ENCODE measurements at places on chromosomes 7 and 10.

DNA sequence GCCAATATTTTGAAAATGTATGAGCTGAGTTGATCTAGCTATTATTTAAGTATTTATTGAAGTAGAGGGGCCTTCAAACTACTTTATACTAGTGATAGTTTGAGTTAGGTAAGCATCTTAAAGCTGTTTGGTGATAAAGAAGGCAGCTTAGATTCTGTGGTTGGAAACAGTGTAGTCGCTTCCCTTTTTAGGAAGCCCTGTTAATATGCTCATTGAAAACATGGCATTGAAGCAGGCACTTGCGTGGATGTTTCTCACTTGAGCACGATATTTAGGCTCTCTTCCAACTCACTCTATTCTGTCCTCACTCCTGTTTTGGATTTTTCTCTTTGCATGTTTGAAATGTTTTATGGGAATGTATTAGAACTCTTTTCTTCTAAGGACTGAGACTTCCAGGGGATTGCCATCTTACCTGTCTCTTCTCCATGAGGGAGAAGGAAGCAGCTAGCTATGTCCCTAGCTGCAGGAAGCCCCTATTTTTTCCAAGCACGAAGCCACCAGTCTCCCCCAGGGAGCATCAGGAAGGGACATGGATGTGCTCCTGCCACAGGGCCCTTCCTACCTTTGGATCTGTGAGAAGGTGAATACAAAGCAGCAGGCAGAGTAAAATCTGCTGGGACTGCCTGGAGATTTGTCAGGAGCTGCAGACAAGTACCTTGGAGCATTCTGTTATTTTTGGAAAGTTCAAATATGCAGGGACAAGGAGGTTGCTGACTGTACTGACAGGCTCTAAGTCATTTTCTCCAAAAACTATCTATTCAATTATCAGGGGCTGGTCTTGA lies 22.0 kb upstream of the BMPR1A start:
- no peak for DNase-seq

GRCh38 chr10:74824900-74825370 lies 1.5 kb upstream of the KAT6B start:
- DNase-seq = no peak

GRCh38 chr7:102916881-102917280 lies 4.1 kb downstream of the LRRC17 start:
- no peak for DNase-seq

DNA sequence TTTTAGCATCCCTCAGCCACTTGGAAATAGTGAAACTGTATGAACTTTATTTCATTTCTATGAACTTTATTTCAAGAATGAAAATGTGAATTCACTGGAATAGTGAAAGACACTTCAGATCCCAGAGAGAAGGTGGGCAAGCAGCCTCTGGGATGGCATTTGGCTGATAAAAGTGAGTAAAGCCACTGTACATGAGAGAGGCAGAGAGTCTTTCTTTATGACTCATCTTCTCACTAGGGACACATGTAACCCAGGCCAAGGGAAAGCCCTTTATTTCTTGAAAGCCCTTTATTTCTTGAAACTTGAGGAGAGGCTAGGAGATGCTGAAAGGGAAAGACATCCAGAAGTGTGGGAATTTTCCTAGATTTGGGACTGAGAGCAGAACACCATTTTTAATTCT lies 148.9 kb upstream of the SMIM30 start:
- DNase-seq = no peak

DNA sequence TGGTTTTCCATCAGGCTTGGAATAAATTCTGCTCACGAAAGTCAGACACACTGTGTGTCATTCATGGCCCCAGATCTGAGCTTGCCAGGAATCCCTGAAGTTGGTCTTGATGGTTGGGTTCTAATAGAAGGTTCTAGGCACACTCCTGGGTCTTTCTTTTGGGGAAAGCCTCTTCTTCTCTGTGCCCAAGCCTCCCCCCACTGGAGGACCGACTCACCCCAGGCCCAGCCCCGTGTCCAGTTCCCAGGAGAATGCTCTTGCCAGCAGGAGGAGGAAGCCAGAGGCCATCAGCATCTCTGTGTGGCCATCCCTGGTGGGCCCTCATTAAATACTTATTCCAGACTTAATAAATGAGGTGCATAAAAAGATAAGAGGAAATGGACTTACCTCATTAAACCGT lies 548.0 kb downstream of the TCERG1L start:
- DNase-seq = no peak

GRCh38 chr7:31687024-31687748 lies at the start of gene PPP1R17:
TSS of gene PPP1R17 (plus strand) at chr7:31687215. CDS start at chr7:31692442, 5,227 bp downstream.
- no peak for DNase-seq

DNA sequence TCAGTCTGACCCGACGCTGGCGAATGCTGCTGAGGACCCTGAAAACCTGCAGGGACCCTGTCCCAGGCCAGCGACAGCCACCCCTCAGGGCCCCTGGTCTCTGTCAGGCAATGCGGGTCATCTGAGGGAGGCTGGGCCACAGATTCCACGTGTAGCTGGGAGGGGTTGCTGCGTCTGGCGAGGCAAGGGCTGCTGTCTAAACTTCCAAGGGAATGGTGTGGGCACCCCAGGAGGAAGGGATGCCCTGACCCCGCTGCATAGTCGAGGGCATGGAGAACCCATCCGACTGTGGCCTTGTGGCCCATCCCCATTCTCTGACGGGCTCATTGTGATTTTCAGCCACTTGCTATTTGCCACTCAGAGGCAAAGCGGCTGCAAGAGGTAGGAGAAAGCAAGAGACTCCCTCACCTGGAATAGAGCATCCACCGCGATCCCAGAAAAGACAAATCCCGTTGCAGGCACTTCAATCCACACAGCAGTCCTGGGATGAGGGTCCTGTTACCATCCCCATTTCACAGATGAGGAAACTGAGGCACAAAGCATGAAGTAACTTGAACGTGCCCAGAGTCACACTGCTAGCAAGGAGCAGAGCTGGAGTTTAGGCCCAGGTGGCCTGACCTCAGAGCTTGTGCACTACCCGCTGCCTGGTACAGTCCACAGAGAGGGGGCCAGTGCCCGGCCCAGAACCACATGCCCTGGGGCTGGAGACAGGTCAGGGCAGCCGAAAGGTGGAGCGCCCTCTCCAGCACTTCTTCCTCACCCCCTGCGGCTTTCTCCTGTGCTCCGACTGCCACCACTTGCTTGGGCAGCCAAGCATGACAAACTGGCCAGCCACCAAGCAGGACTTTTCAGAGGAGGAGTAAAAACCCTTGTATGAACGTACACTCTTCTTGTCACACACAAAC lies 163.8 kb upstream of the KLF14 start:
- DNase-seq = no peak

DNA sequence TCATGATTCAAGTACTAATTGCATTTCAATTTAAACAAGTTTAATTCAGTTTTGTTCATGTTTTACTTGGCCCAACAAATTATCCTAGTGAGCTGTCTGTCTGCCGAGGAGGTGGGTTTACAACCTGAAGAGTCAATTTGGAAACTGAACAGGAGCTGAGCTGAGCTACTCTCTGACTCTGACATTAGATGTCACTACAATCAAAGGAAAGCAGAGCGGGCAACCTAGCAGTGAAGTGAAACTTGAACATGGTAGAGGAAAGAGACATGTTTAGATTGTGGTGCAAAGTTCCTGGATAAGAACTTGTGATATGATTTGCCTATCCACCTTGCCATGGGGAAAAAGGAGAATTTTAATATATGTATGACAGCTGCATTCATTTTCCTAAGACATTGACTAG lies 9.6 kb upstream of the AGR3 start:
- DNase-seq = no peak

- DNase-seq = no peak
These were observed 72.9 kb upstream of the ARMC3 start for GRCh38 chr10:22854935-22855421.

GRCh38 chr10:124345521-124345920 lies 73.2 kb downstream of the OAT start:
- DNase-seq = no peak

DNA sequence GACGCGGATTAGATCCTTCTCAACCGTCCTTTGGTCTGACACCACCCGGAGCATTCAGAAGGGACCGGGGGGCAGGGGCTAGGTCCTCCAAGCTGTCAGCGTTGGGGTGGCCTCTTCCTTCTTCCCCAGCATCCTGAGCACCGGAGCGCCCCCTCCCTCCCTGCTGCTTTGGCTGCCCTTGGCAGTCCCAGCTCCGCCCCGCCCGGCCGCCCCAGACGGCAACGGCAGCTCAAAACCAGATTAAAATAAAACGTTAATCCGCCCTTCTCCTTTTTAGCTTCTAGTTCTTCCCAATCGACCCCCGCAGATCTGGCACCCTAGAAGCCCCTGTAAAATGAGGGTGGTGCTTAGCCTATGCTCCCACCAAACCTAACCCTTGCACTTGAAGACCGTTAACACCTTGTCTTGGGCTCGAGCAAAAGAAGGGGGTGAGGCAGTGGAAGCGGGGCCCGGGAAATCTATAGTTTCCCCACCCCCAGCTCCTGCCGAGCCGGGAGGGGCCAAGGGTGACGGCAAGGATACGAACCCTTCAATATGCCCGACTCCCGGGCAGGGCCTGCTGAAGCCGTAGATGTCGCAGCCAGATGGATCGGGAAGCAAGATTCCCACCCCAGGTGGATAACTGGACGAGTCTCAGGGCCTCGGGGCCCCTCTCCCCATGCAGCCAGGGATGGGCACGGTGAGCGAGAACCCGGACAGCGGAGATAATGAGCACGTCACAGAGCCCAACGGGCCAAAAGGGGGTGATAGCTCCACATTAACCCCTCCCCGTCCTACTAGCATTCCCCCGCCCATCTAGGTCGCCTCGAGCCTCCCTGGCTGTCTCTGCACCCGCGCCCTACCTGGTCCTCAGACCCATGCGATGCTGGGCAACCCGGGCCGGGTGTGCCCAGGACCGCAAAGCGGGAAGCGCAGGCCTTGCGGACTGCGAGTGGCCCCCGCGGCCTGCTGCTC lies 169.7 kb downstream of the NRF1 start:
- peak; percentile 87 for DNase-seq

DNA sequence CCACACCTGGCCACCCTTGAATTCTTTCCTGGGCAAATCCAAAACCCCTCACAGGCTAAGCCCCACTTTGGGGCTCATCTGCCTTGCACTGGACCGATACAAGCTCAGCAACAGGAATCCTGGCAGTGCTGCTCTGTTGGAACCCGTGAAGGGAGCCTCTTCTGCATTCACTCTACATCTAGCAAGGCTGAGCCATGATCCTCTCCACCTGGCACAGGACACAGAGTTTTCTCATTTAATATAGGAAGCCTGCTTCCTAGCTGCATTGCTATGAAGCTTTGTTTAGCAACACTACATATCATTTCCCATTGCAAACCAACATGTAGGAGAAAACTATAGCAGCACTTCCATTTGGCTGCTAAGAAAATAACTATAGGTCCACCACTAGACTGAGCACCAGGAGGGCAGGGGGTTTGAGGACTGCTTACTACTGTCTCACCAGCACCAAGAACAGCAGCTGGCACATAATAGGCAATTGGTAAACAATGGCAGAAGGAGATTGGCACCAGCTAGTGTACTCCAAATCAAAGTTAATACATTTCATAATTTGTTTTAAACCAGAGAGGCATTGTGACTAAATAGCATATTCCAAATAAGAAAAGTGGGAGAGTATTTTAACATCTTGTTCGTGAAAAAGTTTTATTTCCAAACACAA lies 56.1 kb downstream of the CPVL start:
- DNase-seq = no peak

- DNase-seq = no peak
These were observed 135.7 kb downstream of the AHR start for GRCh38 chr7:17434191-17434590.

Data from D341Med (cell line).